Stomach (tissue), 19 donors: ENCODE measurements at places on chromosomes 4 and X.

GRCh38 chrX:12269484-12269883 lies 131.2 kb downstream of the FRMPD4 start:
- no peaks in the 10 kb centered on the region for H3K4me1 ChIP-seq
- H3K4me3 ChIP-seq, result no peak overlapping the region
- no peaks in the 10 kb centered on the region for H3K27me3 ChIP-seq
- no peaks in the 10 kb centered on the region for H3K36me3 ChIP-seq
- no peak for DNase-seq

DNA sequence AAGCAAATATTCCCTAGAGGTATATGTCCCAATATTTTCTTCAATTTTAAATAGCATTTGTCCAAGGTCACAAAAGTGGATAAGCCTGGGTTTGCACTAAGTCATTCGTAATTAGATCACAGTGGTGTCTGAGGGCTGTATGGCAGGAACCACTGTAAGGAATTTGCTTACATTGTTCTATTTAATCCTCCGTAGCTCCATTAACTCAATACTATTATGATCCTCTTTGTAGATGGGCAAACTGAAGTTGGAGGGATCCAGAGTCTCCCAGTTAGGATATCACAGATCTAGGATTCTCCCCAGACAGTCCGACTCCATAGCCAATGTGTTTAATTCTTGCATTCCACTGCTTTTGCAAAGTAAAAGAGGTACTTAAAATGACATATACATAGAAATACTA lies 242.7 kb upstream of the DCAF8L1 start:
- H3K36me3 ChIP-seq, result no peaks in the 10 kb centered on the region
- H3K4me1 ChIP-seq, result no peaks in the 10 kb centered on the region
- no peak overlapping the region for H3K27ac ChIP-seq
- no peak for DNase-seq
- H3K27me3 ChIP-seq, result no peaks in the 10 kb centered on the region

DNA sequence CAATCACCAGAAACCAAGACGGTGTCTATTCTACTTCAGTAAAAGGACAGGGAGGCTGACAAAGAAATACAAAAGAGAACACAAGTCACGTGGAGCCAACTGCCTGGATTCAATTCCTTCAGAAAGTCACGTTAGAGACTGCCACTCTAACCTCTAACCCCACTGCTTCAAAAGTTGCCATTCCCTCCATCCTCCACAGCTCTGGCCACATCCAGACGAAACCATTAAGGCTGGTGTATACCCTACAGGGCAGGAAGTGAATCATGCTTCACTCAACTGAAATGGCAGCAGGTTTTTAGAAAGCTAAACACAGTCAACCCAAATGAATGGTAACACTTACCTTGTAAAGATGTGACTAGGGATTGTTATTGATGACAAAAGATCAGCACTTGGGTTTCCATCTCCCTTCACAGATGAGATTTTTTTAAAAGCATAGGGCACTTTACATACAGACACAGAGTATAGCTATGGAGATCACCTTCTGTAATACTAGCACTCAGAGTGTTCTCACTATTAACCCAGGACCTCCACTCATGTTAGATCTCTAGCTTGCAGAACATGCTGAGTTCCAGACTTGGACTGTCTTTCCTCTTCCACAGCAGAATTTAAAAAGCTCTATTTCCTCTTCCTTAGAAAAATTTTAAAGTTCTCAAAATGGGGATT lies 37.4 kb downstream of the MAML3 start:
- no peak overlapping the region for H3K27ac ChIP-seq
- H3K36me3 ChIP-seq, result no peaks in the 10 kb centered on the region
- no peaks in the 10 kb centered on the region for H3K27me3 ChIP-seq
- no peaks in the 10 kb centered on the region for H3K4me1 ChIP-seq

DNA sequence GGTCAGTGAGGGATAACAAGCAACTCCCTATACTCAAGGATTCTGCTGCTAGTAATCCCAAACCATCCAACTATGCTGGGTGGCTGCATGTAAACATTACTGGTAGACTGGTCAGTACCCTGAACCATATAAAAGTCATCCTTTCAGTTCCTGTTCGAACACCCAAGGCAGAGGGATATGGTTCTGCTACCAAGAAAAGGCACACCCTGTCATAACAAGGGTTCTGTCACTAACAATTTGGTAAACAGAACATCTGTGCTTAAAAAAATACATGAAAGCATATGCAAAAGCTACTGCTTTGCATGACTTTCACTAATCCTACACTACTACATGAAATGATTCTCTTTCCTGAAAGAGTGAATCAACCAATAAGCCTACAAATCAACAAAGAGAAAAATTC lies 76.8 kb upstream of the MCF2 start:
- H3K27me3 ChIP-seq, result no peaks in the 10 kb centered on the region
- H3K4me3 ChIP-seq, result no peak overlapping the region
- peaks cover 43% of the 10 kb centered on the region for H3K36me3 ChIP-seq
- no peak overlapping the region for H3K27ac ChIP-seq

DNA sequence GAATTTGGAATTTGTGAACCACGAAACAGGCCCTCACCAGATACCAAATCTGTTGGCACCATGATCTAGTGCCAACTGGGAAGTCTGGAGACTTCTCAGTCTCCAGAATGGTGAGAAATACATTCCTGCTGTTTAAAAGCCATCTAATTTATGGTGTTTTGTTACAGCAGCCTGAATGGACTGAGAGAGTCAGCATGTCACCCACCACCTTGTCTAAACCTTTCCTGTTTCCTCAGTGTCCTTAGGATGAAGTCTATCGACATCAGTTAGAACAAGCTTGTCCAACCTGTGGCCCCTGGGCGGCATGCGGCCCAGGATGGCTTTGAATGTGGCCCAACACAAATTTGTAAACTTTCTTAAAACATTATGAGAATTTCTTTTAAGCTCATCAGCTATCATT lies 42.1 kb downstream of the FREM3 start:
- H3K4me1 ChIP-seq, result no peaks in the 10 kb centered on the region
- no peaks in the 10 kb centered on the region for H3K27me3 ChIP-seq
- no peak for DNase-seq
- no peaks in the 10 kb centered on the region for H3K36me3 ChIP-seq
- no peak overlapping the region for H3K4me3 ChIP-seq
- no peak overlapping the region for H3K27ac ChIP-seq

DNA sequence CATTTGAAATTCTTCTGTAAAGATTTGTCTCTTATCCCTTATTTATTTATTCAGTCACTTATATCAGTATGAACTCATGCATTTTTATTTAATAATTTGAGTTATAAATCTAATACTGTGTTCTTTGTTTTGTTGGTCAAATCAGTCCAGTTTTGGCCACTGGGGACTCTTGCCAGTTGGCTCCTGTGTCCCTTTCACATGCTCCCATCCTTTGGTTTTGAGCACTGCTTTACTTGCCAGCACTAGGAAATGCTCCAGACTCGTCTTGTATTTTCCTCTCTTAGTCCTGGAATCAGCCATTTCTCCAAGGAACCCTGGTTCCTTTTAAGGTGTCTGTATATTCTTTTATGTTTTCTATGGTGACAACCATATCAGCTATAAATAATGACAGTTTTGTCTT lies 28.1 kb downstream of the KANTR start:
- no peaks in the 10 kb centered on the region for H3K36me3 ChIP-seq
- H3K4me3 ChIP-seq, result no peak overlapping the region
- no peak for DNase-seq
- no peaks in the 10 kb centered on the region for H3K27me3 ChIP-seq
- H3K27ac ChIP-seq, result no peak overlapping the region

- no peak overlapping the region for H3K27ac ChIP-seq
- H3K27me3 ChIP-seq, result no peaks in the 10 kb centered on the region
- DNase-seq, result no peak
- no peak overlapping the region for H3K4me3 ChIP-seq
- H3K4me1 ChIP-seq, result no peaks in the 10 kb centered on the region
Measured at GRCh38 chr4:158371158-158371557, 150.5 kb upstream of the RXFP1 start.

GRCh38 chr4:168881781-168882420 lies 128.2 kb downstream of the CBR4 start:
- no peak for DNase-seq
- no peak overlapping the region for H3K27ac ChIP-seq
- H3K4me3 ChIP-seq, result no peak overlapping the region
- H3K4me1 ChIP-seq, result peaks cover 15% of the 10 kb centered on the region
- H3K27me3 ChIP-seq, result no peaks in the 10 kb centered on the region
- peaks cover 19% of the 10 kb centered on the region for H3K36me3 ChIP-seq

- H3K27me3 ChIP-seq, result no peaks in the 10 kb centered on the region
- H3K36me3 ChIP-seq, result no peaks in the 10 kb centered on the region
- H3K4me1 ChIP-seq, result no peaks in the 10 kb centered on the region
- no peak for DNase-seq
Measured at GRCh38 chrX:15930585-15930984, 76.0 kb upstream of the AP1S2 start.

DNA sequence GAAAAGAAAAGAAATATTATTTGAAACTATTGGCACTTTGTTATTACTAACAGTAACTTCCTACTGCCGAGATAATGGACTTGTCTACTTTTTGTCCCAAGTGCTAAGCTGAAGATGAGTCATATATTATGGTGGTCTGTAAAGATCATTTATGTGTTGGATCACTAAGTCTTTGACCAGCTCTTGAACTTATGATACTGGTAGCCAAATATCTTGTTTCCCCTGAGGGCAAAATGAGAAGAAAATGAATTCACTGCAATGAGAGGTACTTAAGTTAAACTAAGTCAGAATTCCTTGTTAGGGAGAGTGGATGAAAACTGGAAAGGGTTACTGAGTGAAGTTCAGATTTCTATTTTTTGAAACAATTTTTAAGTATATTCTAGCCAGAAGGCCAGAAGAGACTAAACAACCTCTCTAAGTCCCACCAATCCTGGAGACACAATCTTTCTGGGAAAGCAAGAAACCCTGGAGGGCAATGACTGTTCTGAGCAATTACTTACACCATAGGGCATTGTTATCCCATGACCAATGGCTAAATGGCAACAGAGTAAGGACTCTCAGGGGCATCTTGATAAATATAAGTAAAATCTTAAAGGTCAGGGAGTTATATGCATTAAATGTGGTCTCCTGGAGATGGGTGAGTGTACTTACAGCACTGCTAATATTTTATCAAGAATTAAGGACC lies 287.7 kb downstream of the STIM2 start:
- H3K4me3 ChIP-seq, result no peak overlapping the region
- no peaks in the 10 kb centered on the region for H3K4me1 ChIP-seq
- no peak for DNase-seq
- no peaks in the 10 kb centered on the region for H3K36me3 ChIP-seq
- no peaks in the 10 kb centered on the region for H3K27me3 ChIP-seq

DNA sequence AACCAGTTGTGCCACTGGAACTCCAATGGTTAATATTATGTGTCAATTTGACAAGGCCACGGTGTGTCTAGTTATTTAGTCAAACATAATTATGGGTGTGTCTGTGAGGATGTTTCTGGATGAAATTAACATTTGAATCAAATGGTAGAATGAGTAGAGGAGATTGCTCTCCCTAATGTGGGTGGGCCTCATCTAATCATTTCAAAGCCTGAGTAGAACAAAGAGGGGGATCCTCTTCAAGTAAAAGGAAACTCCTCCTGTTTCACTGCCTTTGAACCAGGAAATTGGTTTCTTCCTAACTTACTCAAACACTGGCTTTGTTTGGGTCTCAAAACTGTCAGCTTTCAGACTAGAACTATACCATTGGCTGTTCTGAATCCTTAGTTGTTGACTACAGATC lies 1692.1 kb downstream of the PCDH19 start:
- peaks cover 2% of the 10 kb centered on the region for H3K27me3 ChIP-seq
- no peak overlapping the region for H3K4me3 ChIP-seq
- H3K36me3 ChIP-seq, result no peaks in the 10 kb centered on the region
- DNase-seq, result no peak
- no peak overlapping the region for H3K27ac ChIP-seq
- H3K4me1 ChIP-seq, result no peaks in the 10 kb centered on the region

- DNase-seq, result no peak
- H3K4me1 ChIP-seq, result no peaks in the 10 kb centered on the region
- H3K27me3 ChIP-seq, result no peaks in the 10 kb centered on the region
- H3K4me3 ChIP-seq, result no peak overlapping the region
Measured at GRCh38 chr4:108301545-108302251, 133.0 kb upstream of the LEF1 start.

DNA sequence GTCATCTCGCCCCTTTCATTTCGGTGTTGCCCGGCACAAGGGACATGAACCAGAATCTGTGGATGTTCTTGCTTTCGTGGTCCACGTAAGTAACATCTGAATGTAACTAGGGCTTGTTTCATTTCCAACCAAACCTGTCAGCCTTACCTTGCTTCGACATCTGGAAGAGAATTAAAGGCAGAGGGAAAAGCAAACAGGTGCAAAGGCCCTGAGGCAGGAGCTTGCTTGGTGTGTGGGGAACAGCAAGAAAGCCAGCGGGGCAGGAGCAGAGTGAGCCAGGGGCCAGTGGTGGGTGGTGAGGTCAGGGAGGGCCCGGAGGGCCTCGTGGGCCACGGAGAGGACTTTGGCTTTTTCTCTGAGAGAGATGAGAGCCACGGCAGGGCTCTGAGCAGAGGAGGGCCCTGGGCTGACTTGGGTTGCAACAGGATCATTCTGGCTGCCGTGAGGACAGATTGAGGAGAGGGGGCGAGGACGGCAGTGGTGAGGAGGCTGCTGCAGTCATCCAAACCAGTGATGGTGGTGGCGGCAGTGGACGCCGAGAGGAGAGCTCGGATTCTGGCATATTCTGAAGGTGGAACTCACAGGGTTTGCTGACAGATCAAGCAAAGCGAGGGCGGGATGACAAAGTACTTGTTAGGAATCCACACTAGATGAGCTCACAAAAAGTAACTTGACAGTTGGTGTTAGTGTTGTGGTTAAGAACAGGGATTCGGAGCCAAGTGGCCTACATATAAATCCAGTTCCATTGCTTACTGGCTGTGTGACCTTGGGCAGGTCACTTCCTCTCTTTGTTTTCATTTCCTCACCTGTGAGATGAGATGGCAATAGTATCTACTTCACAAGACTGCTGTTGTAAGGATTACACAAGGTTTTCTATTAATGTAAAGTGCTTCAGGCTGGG lies 6.8 kb upstream of the WDR13 start:
- H3K4me3 ChIP-seq, result no peak overlapping the region
- H3K27me3 ChIP-seq, result no peaks in the 10 kb centered on the region
- no peaks in the 10 kb centered on the region for H3K36me3 ChIP-seq
- no peak for DNase-seq
- H3K4me1 ChIP-seq, result peaks cover 4% of the 10 kb centered on the region

GRCh38 chr4:44652002-44652401 lies 577 bp upstream of the YIPF7 start:
- H3K36me3 ChIP-seq, result no peaks in the 10 kb centered on the region
- no peak for DNase-seq
- no peaks in the 10 kb centered on the region for H3K27me3 ChIP-seq
- no peaks in the 10 kb centered on the region for H3K4me1 ChIP-seq

- H3K27me3 ChIP-seq, result no peaks in the 10 kb centered on the region
- H3K27ac ChIP-seq, result no peak overlapping the region
- H3K4me1 ChIP-seq, result no peaks in the 10 kb centered on the region
- H3K36me3 ChIP-seq, result no peaks in the 10 kb centered on the region
- H3K4me3 ChIP-seq, result no peak overlapping the region
- no peak for DNase-seq
Measured at GRCh38 chr4:145583191-145584055, 35.8 kb upstream of the MMAA start.
